ENCODE measurements at places on chromosomes 12 and 14. TPM values are rescaled to one million over a fixed set of nuclear protein-coding genes. Genes with fewer than 3 reads are reported as not detected.

TGM1 gene
- polyA plus RNA-seq, result 0.97 TPM

TRAFD1 gene
- polyA plus RNA-seq, result 71.2 TPM

LRRC23 gene
- polyA plus RNA-seq, result 10.4 TPM

TMEM119 gene
- polyA plus RNA-seq, result 67.0 TPM

SERPINA4 gene
- not detected for polyA plus RNA-seq

DEPDC4 gene
- polyA plus RNA-seq, result 1.3 TPM

MYF5 gene
- not detected for polyA plus RNA-seq

AQP2 gene
- polyA plus RNA-seq, result not detected

MYF6 gene
- polyA plus RNA-seq, result not detected

Measured in AG04450 (cell line).